ENCODE measurements at places on chromosomes 7 and 10.

- DNase-seq: no peak
Measured at GRCh38 chr10:18214691-18215563, 74.7 kb downstream of the CACNB2 start.

GRCh38 chr10:106873770-106874603, 290.5 kb downstream of the SORCS1 start:
- no peak for DNase-seq

- DNase-seq: no peak
Measured at GRCh38 chr10:77072836-77073662, 564.6 kb downstream of the KCNMA1 start.

DNA sequence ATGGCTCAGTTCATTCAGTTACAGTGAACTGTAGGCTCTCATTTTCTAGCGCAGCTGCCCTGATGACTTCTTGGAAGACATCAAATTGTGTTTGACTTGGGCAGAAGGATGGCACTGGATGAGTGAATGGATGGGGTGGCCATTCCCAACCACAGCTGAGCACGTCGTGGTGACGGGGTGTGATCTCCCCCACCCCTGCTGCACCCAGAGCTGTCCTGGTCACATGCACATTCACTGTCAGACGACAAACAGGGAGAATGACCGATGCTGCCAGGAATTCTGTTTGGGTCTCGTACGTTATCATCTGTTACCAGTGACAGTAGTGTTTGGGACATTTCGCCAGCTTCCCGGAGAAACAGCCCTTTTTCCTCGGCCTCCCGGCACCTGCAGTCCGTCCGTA, 623.2 kb downstream of the SDK1 start:
- DNase-seq: no peak

DNA sequence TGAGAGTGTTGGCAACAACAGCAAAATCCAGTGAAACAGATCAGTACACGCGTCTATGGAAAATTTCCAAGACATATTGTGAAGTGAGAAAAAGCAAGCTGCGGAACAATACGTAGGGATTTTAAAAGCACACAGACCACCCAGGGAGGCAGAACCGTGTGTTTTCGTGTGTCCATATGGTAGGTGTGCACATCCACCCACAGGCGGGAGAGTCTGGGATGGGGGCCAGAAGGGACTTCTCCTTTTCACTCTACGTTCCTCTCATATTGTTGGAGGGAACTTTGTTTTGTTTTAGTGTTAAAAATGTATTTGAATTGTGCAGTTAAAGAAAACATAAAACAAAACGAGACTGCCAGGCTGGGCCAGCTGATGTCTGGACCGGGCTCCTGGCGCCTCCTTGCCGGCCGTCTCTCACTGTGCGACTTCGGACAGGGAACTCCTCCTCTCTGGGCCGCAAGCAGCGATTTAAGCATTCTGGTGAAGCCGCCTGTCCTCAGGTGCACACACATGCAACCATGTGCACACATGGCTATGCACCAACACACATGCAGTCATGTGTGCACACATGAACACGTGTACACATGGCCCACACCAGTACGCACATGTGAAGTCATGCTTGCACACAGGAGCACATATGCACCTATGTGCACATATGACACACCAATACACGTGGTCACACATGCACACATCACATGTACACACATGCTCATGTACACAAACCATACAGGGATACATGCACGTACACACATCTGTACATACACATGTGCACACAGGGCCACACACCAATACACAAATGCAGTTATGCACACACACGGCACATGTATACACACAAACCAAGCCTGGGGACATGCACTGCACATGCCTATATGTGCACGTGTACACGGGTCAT, 141.1 kb downstream of the ELFN1 start:
- DNase-seq: no peak

GRCh38 chr10:76887223-76888010, 750.2 kb downstream of the KCNMA1 start:
- DNase-seq: no peak

GRCh38 chr7:42479816-42480633, 243.0 kb upstream of the GLI3 start:
- DNase-seq: no peak

GRCh38 chr7:152862006-152862405, 102.5 kb downstream of the ACTR3B start:
- no peak for DNase-seq

- no peak for DNase-seq
Measured at GRCh38 chr7:133165001-133165400, 83.1 kb upstream of the CHCHD3 start.

DNA sequence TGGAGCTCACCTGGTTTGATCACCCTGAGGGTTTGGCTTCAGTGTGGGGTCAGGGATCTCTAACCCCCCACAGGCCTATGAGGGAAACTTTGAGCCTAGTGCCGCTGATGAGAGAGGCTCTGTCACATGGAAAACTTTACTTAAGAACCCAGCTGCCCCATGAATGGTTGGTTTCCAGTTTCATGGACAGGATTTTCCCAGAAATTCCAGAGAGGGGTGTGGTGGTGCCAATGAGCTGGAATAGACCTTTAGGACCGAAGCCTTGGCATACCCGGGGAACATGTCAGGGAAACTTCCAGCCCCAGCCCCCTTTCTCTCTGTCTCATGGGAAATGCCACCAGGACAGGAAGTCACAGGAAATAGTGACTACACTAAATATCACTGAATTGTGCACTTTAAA, 36.9 kb downstream of the AKR1B1 start:
- no peak for DNase-seq

GRCh38 chr7:82528577-82529310, 85.2 kb upstream of the CACNA2D1 start:
- no peak for DNase-seq

- DNase-seq: no peak
Measured at GRCh38 chr10:65701168-65701776, 1224.6 kb upstream of the LRRTM3 start.

DNA sequence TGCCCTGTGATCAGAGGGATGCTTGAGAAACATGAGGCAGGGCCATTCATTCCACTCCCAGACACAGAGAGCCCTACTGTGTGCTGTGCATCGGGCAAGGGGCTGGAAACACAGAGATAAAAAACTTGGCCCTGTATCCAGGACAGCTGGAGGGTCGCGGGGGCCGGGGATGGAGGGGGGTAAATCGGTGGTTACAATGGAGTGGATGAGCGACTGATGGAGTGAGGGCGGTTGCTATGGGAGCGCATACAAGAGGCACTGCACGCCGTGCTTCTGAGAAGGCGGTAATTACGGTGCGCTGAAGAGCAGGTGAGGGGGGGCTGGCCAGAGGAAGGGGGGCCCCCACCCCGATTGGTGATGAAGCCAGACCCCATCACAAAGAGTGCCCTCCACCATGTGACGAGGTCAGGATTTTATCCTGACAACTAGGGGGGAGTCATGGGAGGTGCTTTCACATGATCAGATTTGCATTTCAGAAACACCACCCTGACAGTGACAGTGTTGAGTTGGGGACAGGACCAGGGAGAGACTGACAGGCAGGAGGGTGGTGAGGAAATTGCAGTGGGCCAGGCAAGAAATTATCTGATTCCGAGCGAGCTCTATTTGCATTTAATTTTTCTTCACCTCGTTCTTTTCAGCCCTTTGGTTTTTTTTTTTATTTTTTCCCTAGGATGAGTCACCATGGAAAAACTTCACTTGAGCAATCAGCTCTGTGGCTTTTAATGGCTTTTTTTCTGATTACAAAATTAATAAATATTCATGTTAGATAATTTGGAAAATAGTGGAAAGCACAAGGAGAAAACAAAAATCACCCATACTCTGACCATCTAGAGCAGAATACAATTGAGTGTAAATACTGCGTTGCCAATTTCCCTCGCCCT, 7.8 kb downstream of the CPA5 start:
- no peak for DNase-seq

GRCh38 chr10:36531621-36532020, 593.8 kb upstream of the ANKRD30A start:
- no peak for DNase-seq

DNA sequence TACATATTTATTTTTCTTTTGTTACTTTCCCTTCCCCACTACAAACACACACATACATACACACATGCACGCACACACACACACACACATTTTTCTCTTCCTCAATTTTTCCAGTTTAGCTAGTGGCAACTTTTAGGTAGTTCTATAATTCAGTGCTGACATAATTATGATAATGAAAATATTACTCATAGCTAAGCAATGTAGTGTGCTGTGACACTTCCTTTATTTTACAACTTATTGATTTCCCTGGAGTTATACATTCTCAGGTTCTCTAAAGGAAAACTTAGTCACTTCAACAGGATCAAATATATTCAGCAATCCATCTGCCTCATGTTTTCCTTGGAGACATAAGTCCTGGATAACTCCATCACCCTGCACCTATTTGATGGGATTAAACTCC, 151.6 kb downstream of the CACNA2D1 start:
- no peak for DNase-seq

- no peak for DNase-seq
Measured at GRCh38 chr10:111204838-111205237, 128.0 kb downstream of the ADRA2A start.

DNA sequence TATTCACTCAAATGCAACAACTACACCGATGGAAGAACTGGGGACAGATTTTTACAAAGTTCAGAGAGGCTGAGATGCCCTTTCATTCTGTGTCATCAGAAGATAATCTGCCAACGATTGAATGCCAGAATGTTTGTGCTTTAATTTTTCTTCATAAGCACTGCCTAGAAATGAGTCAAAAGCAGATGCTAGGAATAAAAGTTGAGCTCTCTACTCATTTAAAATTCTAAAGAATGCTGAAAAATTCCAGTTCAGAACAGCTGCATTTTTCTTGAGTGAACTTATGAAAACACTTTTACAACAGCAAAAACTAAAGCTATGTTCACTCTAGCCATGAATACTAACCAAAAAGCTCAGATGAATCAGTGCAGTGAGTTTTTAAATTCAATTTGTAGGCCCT, 22.3 kb upstream of the FAM133B start:
- DNase-seq: no peak

- no peak for DNase-seq
Measured at GRCh38 chr10:78410046-78410965, 376.6 kb downstream of the RPS24 start.

- DNase-seq: no peak
Measured at GRCh38 chr10:38600696-38601095, 506.6 kb downstream of the ZNF37A start.

DNA sequence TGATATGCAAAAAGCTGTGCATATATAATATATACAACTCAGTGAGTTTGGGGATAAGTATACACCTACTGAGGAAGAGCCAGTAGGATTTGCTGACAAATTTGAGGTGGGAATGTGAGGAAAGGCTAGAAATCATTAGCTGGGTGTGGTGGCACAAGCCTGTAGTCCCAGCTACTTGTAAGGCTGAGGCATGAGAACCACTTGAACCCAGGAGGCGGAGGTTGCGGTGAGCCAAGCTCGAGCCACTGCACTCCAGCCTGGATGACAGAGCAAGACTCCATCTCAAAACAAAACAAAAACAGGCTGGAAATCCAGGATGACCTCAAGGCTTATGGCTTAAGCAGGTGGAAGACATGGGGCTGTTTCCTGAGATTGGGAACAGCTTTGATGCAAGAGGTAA, 10.6 kb upstream of the PLEKHS1 start:
- DNase-seq: no peak

DNA sequence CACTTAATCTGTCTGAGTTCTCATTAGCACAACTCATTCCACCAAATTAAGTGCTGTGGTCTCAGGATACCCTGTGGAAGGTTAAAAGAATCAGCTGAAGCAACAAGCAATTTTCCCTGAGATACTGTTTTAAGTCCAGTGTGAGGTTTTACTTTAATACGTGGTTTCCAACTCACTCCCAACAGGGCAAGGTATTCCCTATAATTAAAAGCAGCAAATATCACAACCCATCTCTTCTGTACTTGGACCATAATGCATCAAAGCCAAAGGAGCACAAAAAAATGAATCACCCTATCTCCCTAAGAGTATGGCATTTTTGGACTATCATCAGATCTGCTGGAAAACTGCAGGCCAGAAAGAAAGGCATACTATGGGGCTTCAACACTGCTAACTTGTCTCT, 4.9 kb downstream of the CADPS2 start:
- DNase-seq: no peak

DNA sequence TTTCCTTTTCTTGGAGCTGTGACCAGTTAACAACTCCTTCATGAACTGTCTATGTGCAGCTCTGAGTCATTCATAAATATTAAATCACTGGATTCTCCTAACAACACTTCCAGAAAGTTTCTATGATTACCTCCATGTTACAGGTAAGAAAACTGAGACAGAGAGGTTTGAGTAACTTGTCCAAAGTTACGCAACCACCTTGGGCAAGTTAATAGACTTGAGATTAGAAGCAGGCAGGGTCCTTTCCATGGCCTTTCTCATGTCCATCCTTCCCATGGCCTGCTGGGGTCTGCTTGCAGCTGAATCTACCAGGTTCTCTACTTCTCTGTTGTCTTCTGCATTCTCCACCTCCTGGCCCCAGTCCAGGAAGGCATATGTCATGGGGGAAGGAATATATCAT, 648.8 kb upstream of the MKI67 start:
- DNase-seq: no peak

GRCh38 chr7:139370301-139370942, 10.7 kb downstream of the LUC7L2 start:
- DNase-seq: no peak

GRCh38 chr7:11235491-11235890, 261.8 kb downstream of the PHF14 start:
- no peak for DNase-seq

DNA sequence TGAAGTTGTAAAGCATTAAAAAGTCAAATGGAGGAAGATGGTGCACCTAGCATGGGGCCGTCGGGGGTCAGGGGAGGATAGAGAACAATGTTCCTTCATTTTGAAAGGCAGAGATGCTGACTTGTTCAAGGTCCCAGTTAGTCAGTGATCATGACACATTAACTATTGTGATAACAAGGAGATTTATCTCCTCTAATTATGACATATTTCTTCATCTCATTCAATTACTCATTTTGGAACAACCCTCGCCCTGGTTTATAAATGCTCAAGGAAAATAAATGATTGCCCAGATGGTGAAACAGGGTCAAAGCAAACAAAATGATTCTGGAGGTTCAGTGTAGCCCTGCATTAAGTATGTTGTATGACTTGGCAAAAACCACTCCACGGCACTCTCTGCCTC, 106.2 kb downstream of the ITIH5 start:
- no peak for DNase-seq

GRCh38 chr7:96591159-96591899, 118.3 kb downstream of the SEM1 start:
- DNase-seq: no peak

DNA sequence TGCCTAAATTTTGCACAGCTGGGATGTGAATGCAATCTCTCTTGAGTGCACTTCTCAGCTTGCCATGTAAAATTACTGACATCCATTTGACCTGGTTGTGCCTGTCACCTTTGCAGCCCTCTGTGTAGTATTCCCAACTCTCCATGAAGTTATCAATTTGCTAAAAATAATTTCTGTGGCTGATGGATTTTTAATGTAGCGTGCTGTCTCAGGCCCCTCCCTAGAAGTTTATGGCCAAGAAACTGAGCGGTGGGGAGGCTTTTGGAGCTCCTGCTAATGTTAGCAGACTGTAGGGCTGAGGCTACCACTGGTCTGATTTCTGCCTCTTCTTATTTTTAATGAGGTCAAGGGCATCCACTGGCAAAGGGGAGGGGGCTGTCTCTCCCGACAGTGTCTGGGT, 577.0 kb upstream of the DPP6 start:
- DNase-seq: no peak
